Left lobe of liver (tissue), 2 donors: ENCODE measurements at places on chromosomes 5 and 9.

- DNase-seq: no peak
Observed at GRCh38 chr5:77741608-77742007, 34.5 kb downstream of the TBCA start.

DNA sequence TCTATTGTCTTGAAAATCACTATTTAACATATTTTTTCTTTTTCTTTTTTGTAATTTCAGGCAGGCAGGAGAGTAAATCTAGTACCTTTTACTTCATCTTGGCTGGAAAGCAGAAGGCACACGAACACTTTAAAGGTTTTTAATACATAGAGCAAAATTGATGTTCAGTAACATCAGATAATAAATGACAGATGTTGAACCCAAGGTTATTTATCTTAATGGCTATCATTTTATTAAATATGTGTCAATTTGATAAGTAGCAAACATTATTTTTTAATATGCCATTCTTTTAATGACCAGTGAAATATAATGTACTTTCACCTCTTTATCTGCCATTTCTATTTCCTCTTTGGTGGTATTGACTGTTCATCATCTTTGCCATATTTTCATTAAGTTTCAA, 381.2 kb downstream of the ARHGEF28 start:
- no peak for DNase-seq

- no peak for DNase-seq
Observed at GRCh38 chr9:91138760-91139159, 223.0 kb downstream of the AUH start.

- no peak for DNase-seq
Observed at GRCh38 chr5:171961117-171961516, 45.3 kb downstream of the FBXW11 start.

DNA sequence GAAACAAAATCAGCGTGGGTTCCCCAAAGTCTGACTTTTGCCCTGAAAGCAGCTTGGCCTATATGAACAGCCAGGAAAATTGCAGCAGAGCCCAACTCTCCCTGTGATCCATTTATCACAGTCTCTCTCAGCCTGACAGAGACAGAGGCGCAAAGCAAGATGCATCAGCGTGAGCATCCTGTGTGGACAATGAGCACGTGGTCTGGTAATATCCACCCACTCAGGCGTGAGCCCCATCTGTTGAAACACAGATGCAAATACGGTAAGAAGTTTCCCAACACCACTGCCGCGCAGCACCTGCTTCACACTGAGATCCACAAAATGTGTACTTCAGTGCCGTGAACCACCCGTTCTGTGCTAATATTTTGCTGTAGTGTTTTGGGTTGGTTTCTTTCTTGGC, 114.6 kb downstream of the MRPL36 start:
- DNase-seq: no peak

- no peak for DNase-seq
Observed at GRCh38 chr5:139577689-139578290, 16.7 kb downstream of the UBE2D2 start.

- no peak for DNase-seq
Observed at GRCh38 chr5:138654281-138654867, 79.2 kb upstream of the HSPA9 start.

GRCh38 chr9:11471321-11471720, 858.5 kb upstream of the PTPRD start:
- no peak for DNase-seq

- DNase-seq: no peak
Observed at GRCh38 chr5:160029540-160030139, 20.7 kb downstream of the TTC1 start.

- DNase-seq: no peak
Observed at GRCh38 chr5:131814990-131815389, 18.2 kb upstream of the FNIP1 start.

GRCh38 chr5:132473019-132473531, 17.5 kb downstream of the IRF1 start:
- DNase-seq: no peak

- no peak for DNase-seq
Observed at GRCh38 chr5:131589510-131590348, 45.3 kb downstream of the RAPGEF6 start.

GRCh38 chr5:157890836-157891597, 32.1 kb upstream of the CLINT1 start:
- DNase-seq: no peak

- DNase-seq: no peak
Observed at GRCh38 chr9:82363682-82364081, 375.1 kb downstream of the SPATA31D1 start.

DNA sequence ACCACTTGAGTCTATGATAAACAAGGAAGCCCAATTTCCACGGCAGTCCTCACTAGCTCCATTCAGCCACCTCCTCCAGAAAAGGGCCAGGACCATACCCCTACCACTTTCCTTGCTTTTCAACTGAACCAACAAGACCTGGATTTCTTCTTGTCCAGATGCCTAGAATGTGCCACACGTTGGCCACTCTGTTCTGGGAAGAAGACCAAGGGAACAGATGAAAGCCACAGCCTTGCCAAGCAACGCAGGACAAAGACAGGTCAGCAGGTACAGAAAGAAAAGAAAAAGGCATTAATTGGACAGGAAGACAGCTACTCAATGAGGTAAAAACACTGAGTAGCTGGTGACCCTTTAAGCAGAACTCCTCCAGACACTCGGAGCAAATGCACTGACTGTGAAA, 2.2 kb downstream of the CCNJL start:
- DNase-seq: no peak

- DNase-seq: no peak
Observed at GRCh38 chr9:21559402-21560280, 77.5 kb upstream of the IFNE start.

GRCh38 chr9:79642671-79643070, 70.9 kb downstream of the TLE4 start:
- DNase-seq: no peak

DNA sequence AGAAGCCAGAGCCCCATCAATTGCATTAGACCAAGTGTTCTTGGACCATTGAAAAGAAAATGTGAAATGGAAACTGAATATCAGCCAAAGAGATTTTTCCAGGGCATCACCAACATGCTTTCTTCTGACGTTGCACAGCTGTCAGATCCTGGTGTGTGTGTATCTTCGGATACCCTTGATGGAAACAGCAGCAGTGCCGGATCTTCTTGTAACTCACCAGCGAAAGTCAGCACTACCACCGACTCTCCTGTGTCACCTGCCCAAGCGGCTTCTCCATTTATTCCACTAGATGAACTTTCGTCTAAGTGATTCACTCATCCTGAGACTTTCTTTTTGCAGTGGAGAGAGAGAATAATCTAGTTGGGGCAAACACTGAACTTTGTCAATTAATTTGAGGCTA, 75.7 kb downstream of the PIP5K1B start:
- no peak for DNase-seq

- DNase-seq: no peak
Observed at GRCh38 chr5:52692606-52693005, 95.1 kb upstream of the ITGA1 start.

- no peak for DNase-seq
Observed at GRCh38 chr5:154191467-154192261, 1.1 kb downstream of the GALNT10 start.

DNA sequence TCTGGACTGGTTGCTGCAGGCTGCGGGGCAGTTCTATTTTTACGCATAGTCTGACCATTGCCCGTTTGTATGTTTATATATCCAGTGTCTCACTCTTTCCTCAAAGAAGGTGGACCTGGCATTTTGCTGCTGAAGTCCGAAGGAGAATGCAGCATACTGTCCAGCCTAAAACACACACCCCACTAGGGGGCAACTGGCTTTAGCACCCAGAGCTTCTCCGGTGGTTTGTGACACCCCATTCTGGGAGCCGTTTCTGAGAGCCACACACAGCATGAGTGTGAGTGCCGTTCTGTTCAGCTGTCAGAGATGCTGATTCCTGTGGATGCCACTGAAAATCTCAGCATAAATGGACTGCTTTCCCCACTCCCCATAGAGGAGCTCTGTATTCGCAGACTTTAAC, 290.5 kb upstream of the TAS2R1 start:
- no peak for DNase-seq

DNA sequence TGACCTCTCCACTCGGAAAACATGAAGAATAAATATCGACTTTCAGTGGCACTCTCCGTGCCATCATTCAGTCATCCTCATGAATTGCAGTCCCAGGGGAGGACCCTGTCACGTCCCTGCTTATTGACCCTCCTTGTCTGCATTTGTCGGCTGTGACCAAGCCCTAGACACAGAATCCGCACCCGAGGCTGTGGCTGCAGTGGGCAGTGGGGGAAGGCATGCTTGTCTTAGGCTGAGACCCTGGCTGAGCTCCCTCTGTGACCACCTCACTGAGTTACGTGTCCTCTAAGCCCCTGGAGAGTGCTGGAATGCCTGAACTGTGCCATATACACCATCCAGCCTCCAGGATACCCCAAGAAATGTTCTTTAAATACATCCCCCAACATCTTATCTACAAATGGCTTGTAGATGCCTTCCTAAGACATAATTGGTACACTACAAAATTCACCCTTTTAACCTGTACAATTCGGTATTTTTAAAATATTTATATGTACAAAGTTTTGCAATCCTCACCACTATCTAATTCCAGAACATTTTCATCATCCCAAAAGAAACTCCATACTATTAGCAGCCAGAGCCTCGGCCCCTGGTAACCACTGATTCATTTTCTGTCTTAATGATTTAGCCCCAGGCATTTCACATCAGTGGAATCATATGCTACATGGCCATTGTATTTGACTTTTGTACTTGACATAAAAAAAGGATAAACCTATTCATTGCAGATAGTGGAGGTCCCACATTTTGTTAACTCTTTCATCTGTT, 80.8 kb upstream of the ICE1 start:
- no peak for DNase-seq

DNA sequence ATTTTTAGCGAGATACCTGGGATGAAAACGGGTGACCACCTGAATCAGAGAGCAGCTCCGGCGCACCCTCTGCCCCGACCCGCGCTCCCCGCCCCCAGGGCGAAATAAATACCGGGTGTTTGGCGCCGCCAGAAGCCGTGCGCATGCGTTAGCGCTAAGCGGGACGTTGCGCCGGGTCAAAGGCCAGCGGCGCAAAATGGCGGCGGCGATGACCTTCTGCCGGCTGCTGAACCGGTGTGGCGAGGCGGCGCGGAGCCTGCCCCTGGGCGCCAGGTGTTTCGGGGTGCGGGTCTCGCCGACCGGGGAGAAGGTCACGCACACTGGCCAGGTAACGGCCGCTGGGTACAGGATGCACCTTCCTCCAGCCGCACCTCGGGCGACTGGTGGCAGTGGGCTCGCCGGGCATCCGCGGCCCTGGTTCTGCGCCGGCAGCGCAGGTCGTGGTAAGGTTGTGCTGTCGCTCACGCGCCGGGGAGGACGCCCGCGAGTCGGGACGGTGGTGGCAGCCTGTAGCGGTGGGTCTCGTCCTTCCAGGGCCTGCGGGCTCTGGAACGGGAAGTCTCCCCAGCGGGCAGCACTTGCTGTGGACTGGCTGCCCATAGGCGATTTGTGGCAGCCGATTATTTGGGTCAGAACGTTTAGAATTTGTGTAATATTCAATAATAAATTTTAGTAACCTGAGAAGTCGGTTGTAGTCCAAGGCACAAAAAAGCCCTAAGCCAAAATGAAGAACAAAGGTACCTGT, at the start of gene NDUFS6:
NDUFS6 (plus strand) TSS at position 186 of the 745 bp plus-strand sequence; CDS start at position 197, 11 bp downstream.
- peak; percentile 89 for DNase-seq
